ENCODE measurements at places on chromosomes 12 and 14. TPM values are rescaled to one million over a fixed set of nuclear protein-coding genes. Genes with fewer than 3 reads are reported as not detected.

- peaks cover 2% of the 10 kb centered on the region for H3K27me3 ChIP-seq
- H3K27ac ChIP-seq, result no peak overlapping the region
- no peak for DNase-seq
- peak overlapping the region; percentile 52 for H3K4me3 ChIP-seq
- H3K4me1 ChIP-seq, result peaks cover 51% of the 10 kb centered on the region
- H3K36me3 ChIP-seq, result peaks cover 3% of the 10 kb centered on the region
Measured at GRCh38 chr12:49703647-49704137, 3.5 kb downstream of the FMNL3 start.

FOXN4 gene
- not detected for total RNA-seq

DNA sequence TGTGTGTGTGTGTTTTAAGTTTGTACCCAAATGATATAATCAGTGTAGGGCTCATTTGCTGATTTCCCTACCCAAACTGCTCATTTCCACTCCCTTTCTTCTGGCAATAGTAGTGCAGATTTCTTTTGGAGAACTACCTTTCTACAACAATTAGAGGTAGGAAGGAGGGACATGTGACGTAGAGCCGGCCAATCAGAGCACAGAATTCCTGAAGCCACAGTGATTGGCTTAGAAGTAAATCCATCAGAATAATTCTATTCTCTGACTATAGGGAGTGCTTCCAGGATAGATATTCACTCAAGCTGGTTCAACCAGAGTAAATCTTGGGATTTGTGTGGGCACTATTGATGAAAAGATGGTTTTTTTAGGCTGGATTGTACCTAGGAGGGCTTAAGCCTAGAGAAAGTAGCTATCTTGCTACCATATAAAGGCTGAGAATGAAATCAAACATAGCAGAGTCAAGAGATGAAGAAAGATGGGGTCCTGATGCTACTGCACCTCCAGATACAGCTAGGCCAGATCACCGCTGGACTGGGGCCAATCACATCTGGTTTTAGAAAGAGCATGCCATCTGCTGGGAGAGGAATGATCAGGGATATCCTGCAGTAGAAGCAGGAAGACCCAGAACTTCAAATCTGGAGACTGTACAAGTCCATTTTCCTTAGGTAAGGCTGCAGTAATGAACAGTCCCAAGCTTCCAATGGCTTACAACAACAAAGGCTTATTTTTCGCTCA lies 54.1 kb upstream of the NUAK1 start:
- H3K36me3 ChIP-seq, result no peaks in the 10 kb centered on the region
- H3K27ac ChIP-seq, result no peak overlapping the region
- no peaks in the 10 kb centered on the region for H3K4me1 ChIP-seq
- no peak overlapping the region for H3K4me3 ChIP-seq

DNA sequence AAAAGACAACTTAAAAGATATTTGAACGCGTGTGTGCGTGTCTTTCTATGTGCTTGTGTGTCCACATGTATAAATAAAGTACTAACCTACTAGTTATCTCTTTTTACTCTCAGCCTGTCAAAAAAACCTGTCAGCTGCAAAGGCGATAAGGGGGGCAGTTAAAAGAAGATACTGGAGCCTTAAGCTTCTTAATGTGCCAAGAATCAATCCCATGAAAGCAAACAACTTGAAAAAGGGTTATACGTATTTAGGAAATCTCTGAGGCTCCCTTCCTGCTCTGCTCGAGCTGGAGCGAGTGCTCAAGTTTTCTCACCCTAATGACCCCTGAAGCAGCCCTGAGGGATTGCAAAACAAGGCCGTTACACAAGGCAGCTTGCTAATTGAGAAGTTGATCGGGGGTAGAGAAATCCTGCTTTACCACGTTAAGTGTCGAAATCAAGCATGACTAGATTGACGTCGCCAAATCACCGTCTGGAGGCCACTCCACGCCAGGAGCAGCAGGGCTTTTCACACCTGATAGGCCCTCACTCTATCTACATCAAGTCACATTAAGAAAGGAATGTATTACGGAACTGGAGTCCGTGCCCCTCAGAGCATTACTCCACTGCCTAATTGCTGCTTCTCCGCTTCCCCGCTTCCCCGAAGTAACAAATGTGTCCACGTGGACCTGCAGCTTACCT lies 32.4 kb downstream of the LMO3 start:
- no peaks in the 10 kb centered on the region for H3K36me3 ChIP-seq
- H3K27ac ChIP-seq, result no peak overlapping the region
- no peak for DNase-seq

MYF6 gene
- not detected for total RNA-seq

DNA sequence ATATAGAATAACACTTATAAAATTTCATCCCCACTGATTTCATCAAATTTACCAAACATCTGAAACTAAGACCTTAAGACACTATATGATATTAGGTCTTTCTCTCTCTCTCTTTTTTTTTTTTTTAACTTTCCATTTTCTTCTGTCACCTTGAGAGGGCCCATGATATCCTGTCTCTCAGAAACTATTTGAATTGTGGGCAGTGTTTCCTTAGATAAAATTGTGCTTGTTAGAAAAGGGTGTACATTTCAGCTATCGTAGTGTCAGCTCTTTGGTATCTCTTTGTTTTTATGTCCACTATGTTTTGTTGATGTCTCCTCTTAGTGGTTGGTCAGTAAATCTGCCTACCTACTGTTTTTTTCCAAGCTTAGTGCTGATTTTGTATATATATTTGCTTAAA lies 23.8 kb downstream of the DNM1L start:
- peaks cover 12% of the 10 kb centered on the region for H3K4me1 ChIP-seq
- H3K4me3 ChIP-seq, result no peak overlapping the region
- no peak for DNase-seq
- H3K27me3 ChIP-seq, result no peaks in the 10 kb centered on the region

OR11H12 gene
- not detected for total RNA-seq

GRCh38 chr12:131539381-131539780 lies 171.5 kb upstream of the SFSWAP start:
- H3K4me3 ChIP-seq, result no peak overlapping the region
- no peak for DNase-seq
- H3K27me3 ChIP-seq, result no peaks in the 10 kb centered on the region
- H3K27ac ChIP-seq, result no peak overlapping the region

DNA sequence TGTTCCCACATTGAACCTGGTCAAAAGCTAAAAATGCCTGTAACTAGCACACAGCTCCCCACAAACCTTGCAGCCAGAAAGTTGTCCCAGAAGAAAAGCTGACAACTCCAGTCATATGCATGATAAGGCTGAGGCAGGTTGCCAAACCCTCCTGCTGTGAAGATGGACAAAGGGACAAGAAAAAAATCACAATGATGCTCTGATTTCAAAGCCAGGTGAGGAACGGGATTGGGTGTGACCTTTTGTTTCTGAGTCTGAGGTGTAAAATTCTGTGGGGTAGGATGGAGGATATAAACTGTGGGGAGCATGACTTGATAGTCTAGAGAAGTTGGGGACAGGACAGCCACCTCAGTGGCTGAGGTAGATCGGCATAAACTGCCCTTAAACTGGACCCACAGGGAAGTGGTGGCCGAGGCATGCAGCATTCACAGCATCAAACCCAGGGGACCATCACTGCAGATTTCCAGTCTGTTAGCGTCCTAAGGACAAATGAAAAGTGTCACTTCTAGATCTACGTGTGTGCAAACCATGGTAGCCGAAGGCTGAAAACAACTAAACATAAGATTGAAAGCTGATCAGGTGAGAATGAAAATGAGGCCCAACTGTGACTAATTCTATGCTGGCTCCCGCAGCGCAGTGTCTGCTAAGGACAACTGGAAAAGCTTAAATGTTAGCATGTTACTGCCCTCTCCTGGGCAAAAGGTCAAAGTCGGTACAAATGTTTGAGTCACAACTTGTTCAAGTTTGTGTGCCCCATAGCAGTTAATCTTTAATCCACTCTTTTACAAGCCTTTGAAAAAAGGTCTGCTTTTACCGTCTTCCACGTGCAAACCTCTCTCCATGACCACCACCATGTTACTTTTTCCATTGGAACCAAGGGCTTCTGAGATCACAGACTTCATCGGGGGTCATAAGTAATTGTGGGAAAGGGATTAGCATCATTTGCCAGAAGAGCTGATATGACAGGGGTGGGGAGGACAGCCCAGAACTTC lies 39.8 kb downstream of the GRIN2B start:
- H3K4me3 ChIP-seq, result no peak overlapping the region
- H3K27ac ChIP-seq, result no peak overlapping the region
- H3K27me3 ChIP-seq, result peaks cover 15% of the 10 kb centered on the region
- DNase-seq, result no peak
- H3K36me3 ChIP-seq, result no peaks in the 10 kb centered on the region
- peaks cover 2% of the 10 kb centered on the region for H3K4me1 ChIP-seq

PLEKHD1 gene
- 0.11 TPM for total RNA-seq

SLC17A8 gene
- total RNA-seq, result not detected

GRCh38 chr14:91317381-91318308 lies 73.1 kb upstream of the GPR68 start:
- no peaks in the 10 kb centered on the region for H3K27me3 ChIP-seq
- peak; percentile 80 for DNase-seq
- H3K27ac ChIP-seq, result peak overlapping the region; percentile 95

GRCh38 chr14:99233222-99234035 lies 38.6 kb downstream of the BCL11B start:
- no peaks in the 10 kb centered on the region for H3K27me3 ChIP-seq
- DNase-seq, result peak; percentile 43
- peaks cover 88% of the 10 kb centered on the region for H3K4me1 ChIP-seq
- H3K36me3 ChIP-seq, result peaks cover 22% of the 10 kb centered on the region

TEX52 gene
- total RNA-seq, result 0.34 TPM

DNA sequence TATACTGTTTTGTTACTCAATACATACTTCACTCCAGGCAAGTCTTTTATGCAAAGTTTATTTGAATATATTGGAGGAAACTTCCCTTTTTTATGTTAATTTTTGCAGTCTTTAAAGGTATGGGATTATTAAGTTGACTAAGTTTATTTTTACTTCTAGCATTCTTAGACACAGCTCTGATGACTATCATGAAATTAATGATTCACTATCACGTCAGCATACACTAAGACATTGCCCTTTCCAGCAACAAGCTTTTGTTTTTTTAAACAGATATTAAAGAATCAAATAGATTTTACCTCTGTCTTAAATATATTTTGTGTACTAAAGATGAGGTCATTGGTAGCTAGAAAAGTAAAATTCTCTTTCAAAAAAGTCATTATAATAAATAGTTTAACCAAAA lies 52.1 kb downstream of the DERA start:
- no peak overlapping the region for H3K27ac ChIP-seq
- no peaks in the 10 kb centered on the region for H3K4me1 ChIP-seq
- DNase-seq, result no peak
- H3K36me3 ChIP-seq, result peaks cover 22% of the 10 kb centered on the region
- no peaks in the 10 kb centered on the region for H3K27me3 ChIP-seq

KCNMB4 gene
- 1.4 TPM for total RNA-seq

- H3K4me1 ChIP-seq, result peaks cover 7% of the 10 kb centered on the region
- no peak for DNase-seq
- H3K4me3 ChIP-seq, result no peak overlapping the region
- no peaks in the 10 kb centered on the region for H3K27me3 ChIP-seq
- no peaks in the 10 kb centered on the region for H3K36me3 ChIP-seq
Measured at GRCh38 chr12:25347716-25348592, 97.2 kb upstream of the KRAS start.

DNA sequence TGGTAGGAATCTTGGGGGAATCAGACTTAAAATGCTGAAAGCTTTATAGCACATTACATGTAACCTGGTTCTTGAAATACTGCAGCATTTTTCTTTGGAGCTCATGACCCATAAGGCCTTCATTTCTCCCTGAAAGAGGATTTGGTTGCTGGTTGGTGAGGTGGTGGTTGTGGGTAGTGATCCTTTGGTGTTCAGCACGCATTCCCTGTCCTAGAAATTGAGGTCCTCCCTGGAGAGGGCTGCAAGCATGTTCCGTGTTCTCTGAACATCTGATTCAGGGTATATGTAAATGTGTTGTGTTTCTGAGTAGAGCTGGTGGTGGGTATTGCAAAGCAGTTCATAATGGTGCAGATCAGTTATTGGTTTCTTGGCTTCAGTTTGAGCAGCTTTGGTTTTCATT lies 2.0 kb downstream of the SCN8A start:
- no peaks in the 10 kb centered on the region for H3K36me3 ChIP-seq
- H3K4me1 ChIP-seq, result peaks cover 14% of the 10 kb centered on the region
- H3K27ac ChIP-seq, result no peak overlapping the region

All from activated naive CD8-positive, alpha-beta T cell treated with anti-CD3 and anti-CD28 coated beads, Interleukin-2, amount 10 ng/mL, durations not matched to agents 7 days and 5 days (primary cell).